ENCODE measurements at places on chromosomes 16 and 17.

- no peak for DNase-seq
Measured at GRCh38 chr17:75824050-75824552, 20.1 kb downstream of the UNC13D start.

DNA sequence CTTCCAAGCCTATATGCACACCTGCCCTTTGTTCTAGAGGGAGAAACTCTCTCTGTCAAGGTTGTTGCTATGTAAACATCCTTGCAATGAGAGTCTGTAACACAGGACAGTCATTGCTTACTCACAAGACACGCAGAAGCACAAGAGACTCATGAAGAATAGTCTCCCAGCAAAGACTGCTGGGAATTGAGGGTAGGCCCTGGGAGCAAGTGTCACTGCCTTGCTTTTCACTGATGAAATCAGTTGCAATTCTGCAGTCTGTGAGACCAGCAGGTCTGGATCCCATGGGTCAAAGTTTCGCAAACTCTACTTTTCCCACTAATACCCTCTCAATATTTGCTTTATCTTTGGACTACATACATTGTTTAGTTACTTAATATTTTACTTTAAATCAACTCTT, 177.4 kb downstream of the FTO start:
- DNase-seq, result no peak

DNA sequence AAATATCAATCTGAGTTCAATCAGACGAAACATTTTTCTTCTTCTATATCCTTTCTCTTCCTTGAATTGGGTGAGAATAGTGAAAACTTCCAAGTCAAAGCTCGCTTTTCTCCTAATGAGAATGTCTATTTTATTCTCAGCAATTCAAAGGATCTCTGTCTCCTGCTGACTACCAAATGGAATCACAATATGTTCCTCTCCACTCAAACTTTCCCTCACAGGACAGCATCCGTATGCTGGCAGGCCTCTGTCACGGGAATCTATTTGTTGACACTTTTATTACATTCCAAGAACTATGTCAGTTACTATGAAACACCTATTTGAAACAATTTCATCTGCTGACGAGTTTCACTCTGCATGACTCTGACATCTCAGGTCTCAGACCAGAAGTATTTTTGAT, 1196.6 kb downstream of the CDH11 start:
- no peak for DNase-seq

- no peak for DNase-seq
Measured at GRCh38 chr17:55278173-55278961, 13.6 kb downstream of the HLF start.

GRCh38 chr16:1525871-1526607, 7.4 kb upstream of the TMEM204 start:
- no peak for DNase-seq
